ENCODE measurements at places on chromosomes 2 and 18.
A peak's percentile ranks its signal among the peaks of the same experiment; 100 is the strongest.

GRCh38 chr2:193251909-193252308, 1057.2 kb upstream of the TMEFF2 start:
- no peak for DNase-seq

- DNase-seq = no peak
Observed at GRCh38 chr2:226267516-226268289, 531.9 kb downstream of the IRS1 start.

GRCh38 chr2:38666556-38666910, 619 bp downstream of the GALM start:
- no peak for DNase-seq

GRCh38 chr2:112583497-112584133, 794 bp upstream of the CHCHD5 start:
- DNase-seq = no peak

DNA sequence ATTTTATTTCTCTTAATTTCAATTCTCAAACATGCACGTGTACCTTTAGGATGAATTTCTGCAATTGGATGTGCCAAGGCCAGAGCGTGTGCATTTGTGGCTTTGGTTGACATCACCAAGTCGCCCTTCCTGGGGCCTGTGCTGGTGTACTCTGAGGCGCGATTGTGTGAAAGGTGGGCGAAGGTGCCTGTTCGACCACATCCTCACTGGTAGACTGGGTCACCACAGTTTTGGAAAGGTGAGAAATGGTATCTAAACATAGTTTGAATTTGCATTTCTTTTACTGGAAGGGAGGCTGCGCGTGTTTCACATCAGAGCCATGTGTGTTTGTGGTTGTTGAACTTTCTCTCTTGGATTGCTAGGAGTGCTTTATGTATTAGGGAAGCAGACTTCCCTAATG, 89.8 kb downstream of the LDLRAD4 start:
- no peak for DNase-seq

- DNase-seq = no peak
Observed at GRCh38 chr2:121944072-121944831, 188.8 kb downstream of the TSN start.

DNA sequence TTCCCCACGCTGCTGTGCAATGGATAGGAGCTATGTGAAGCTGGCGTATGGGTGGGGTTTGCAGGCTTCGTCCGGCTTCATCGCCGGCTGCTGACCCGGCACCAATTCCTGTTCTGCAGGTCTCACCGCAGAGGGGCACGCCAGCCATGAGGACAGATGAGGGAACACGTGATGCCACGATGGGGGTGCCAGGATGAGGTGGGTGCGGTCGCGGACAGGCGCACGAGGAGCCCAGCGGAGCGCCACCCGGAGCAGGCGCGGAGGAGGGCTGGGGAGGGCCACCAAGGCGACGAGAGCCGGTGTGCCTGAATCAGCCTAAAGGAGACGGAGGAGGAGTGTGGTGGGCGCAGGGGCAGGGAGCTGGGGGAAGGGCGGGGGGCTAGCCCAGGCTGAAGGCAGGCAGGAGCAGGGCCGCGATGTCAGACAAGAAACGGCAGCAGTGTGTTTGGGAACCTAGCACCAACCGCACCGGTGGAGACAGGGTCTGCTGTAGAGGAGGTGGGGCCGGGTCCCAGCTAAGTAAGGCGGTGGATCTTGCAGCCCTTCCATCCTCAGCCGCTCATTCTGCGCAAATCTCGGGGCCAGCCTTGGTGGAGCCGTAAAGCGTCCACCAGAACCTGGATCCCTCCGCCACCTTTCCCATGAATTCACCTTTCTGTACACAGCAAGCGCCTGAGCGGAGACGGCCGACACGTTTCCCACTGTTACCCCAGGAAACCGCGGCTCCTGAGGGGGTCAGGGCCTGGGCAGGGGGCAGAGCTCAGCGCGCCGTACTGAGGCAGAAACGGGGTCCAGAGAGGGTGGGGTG, 17.0 kb upstream of the CD8A start:
- DNase-seq = peak; percentile 61

DNA sequence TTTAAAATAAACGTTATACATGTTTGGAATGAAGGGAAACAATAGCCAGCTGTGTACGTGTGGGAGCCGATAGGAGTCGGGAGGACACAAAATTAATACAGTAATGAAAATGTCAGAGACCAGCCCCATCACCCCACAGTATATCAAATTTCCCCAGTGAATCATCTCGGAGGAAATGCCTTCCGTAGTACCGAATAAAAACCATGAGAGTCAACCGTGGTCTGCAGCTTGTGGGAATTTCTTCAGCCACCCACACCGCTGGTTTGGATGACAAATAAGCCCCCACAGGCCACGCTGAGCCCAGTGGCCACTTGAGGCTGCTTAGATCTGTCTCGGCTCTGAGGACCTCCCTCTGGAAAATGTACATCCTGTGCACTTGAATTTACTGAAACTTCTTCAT, 133.7 kb downstream of the COL6A3 start:
- DNase-seq = no peak

GRCh38 chr18:3260995-3261372, 949 bp upstream of the MYL12B start:
- no peak for DNase-seq

- no peak for DNase-seq
Observed at GRCh38 chr2:644871-645270, 32.3 kb downstream of the TMEM18 start.

DNA sequence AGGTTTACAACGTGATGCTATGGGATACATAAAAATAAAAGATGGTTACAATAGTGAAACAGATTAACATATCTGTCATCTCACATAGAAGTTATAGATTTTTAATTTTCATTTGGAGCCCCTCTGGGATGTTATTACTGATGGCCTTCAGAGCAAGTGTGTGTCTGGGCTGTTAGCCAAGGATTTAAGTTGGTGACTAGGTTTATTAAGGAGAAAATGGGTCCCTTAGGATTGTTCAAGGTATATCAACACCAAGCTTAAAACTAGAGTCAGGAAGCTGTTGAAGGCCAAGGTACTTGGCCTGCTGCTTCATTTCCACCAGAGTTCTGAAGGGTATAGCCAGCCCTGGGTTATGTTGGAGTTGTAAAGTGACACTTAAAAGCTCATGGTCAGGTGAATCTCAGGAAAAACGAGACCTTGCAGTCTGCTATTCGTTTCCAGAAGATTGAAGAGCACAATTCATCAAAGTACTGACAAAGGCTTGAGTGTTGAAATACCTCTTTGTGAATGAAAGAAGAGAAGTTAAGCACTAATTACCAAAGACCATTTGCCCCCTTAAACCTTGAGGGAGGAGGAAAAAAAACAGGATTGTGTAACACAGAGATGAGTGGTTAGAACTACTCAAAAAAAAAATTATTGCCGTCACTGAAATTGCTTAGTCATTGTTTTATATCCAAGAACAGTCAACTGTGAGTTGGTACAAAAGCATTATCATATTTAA, 48.4 kb downstream of the MAP2 start:
- no peak for DNase-seq

Data from CD4-positive, alpha-beta T cell treated with Interleukin-15 for 1 hour (primary cell).